NCI-H2081 treated with DMSO at 0.1 percent for 48 hours (cell line): ENCODE measurements at places on chromosomes 3 and 15.
A peak's percentile ranks its signal among the peaks of the same experiment; 100 is the strongest.

GRCh38 chr3:43606284-43606683 is 15.5 kb downstream of the ANO10 start:
- no peak for DNase-seq

DNA sequence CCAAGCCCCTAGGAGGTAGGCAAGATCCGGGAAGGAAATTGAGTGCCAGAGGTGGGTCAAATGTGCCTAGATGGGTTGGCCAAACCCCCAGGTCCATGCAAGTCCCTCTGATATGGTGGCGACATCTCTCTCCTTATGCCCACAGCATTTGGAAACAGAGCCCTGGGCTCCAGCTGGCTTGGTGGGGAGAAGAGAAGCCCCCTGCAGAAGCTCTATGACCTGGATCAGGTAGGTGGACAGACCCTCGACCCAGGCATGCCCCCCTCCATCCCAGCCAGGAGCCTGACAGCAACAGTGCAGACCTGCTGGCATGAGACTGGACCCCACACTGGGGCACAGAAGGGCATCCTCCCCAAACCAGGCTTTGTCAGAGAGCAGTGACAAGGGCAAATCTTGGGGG is 12.2 kb downstream of the CHST13 start:
- DNase-seq = no peak

GRCh38 chr15:51879555-51879954 is 50.1 kb downstream of the TMOD3 start:
- DNase-seq = no peak

GRCh38 chr3:52865994-52866393 is 31.2 kb upstream of the MUSTN1 start:
- DNase-seq = no peak

DNA sequence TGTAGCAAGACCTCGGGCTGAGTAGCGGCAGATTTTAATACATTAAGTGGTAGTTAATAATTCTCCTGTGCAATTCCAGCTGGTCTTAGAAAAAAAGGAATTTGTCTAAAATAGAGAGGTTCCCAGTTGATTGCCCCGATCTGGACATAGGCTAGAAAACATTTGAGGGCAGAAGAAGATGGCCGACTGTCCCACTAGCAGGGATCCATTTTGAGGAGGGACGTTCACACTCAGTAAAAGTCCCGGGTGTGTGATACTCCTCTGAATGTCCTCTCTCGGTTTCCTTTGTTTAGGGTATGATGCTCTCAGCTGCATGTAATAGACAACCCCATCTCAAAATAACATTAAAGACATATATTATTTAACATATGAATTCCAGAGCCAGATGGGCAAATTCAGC is 77.9 kb upstream of the OXTR start:
- no peak for DNase-seq

- no peak for DNase-seq
Observed at GRCh38 chr15:77838595-77838994, 205.9 kb upstream of the LINGO1 start.

DNA sequence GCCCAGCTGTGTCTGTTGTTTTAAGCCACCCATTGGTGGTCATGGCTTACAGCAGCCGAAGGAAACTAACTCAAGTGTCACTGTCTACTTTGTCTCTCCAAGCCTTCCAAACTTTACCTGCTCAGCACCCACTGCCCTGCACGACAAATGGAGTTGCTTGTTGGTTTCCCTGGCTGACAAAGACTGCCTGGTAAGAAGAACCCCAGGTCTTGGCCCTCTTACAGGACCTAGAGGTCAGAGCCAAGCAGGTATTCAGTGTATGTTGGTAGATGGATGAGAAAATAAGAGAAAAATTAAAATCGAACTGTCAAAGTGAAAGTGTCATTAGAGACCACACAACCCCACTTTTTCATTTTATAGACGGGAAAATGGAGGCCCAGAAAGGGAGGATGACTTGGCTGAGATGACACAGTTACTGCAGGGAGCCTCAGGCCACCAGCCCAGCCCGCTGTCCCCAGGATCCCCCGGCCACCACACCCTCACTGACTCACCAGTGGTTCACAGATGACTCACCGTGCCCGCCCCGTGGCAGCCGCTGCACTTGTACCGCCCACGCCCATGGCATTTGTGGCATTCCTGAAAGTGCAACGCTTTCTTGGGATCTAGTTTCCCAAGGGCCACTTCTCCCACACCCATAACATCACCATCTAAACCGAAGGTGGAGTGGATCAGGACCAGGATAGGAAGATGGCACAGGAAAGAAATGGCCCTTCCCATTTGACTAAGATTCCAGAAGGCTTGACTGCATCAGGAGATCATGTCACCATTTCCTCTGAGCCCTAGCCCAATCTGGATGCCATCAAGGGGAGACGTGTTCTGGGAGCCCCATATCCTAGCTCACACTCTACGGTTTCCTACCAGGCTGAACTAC is 15.2 kb downstream of the SSUH2 start:
- no peak for DNase-seq

DNA sequence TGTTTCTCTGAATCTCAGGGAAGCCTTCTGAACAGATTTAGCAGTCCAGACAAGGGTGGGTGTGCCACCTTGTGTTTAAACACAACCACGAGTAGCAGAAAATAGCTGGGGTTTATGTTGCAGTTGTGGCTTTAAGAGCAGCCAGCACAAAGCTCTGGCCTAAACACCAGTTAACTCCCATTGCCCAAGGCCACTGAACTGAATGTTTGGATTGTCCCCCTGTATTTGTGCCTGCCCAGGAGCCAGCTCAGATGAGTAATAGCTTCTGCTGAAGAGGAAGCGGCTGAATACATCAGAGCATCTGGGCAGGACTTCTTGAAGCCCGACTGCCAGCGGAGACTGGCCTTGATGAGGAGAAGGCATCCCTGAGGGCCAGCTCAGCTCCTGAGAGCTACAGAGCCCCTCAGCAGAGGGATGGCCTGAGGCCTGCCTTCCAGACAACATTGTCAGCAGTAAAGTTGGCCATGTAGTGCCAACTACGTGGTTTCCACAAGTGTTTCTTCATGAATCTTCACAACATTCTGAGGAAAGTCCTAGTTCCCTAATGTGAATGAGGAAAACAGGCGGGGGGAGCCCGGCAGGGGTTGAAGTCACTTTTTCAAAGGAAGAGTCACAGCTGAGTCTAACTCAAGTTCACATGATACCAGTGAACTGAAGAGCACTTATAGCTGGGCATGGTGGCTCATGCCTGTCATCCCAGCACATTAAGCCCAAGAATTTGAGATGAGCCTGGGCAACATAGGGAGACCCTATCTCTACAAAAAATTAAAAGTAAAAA is 65.8 kb upstream of the ZBTB38 start:
- no peak for DNase-seq

GRCh38 chr3:16072420-16073110 is 101.9 kb upstream of the GALNT15 start:
- DNase-seq = no peak

DNA sequence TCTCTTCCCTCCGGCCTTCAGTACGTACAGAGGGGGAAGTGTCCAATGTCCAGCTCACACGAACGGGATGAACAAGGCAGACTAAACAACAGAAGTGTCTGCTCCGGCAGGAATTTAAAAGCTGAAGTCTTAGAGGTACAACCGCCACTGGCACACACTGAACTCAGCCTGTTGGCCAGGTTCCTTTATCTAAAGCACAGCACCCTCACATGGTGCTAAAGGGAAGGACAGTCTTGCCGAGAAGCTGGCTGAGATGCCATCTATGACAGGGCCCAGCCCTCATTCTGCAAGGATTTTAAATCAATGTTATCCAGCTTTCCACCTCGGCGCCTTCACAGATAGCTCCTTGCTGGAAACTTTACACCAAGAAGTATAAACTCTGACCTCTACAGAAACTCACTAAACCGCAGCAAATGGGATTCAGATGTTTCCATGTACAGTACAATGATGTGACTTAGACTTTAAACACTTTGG is 2.8 kb downstream of the ADAMTS17 start:
- DNase-seq = peak; percentile 15

- no peak for DNase-seq
Observed at GRCh38 chr3:60325610-60326170, 925.6 kb downstream of the FHIT start.

DNA sequence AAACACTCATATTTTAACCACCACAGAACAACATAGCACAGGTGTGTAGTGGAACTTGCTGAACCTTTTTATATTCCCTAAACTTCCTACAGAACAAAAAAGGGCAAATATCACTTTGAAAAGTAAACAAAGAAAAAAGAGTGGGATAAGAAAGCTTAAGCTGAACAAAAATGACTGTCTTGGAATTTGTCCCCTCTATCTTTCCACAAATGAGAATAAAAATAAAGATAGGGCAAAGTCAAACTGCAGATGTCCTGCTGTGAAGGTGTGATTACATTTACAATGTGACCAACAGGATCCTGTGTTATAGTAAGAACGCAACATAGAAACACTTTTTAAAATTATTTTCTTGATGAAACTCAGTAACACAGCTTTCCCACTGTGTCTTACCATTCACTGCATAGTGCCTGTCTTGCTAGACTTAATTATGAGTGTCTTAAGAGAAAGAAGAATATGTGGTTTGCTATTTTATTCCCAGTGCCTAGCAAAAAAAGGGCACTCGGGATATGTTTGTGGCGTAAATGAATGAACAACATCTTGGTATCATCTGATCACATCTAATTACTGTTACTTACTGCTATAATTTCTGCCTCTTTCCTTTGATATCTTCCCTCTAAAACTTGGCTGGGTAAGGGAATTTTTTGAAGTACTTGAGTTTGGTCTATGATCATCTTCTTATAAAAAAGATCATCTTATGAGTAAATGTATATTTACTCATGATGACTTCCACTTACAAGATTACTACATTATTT is 67.5 kb downstream of the DENND4A start:
- no peak for DNase-seq

- DNase-seq = no peak
Observed at GRCh38 chr3:172466553-172467130, 18.4 kb upstream of the GHSR start.

- DNase-seq = no peak
Observed at GRCh38 chr3:99875581-99875928, 57.9 kb downstream of the CMSS1 start.

DNA sequence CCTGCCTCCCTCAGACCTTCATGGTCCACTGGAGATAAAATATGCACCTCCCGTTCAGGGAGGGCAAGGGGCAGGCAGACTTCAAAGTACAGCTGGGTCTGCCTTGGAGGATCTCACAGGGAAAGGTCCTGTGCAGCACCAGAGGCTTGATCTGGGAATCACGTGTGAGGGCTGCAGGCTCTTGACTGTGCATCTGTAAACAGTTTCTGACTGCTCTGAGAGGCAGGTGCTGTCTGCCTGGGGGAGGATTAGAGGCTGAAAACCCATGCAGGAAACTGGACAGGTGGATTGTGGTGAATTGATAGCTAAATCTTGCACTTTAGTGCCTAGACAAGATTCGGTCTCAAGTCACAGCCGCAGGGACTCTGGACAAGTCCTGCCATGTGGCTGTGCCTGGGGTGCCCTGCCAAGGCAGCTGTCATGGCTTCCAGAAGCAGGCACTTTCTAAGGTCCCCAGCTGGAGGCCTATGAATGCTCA is 239.3 kb downstream of the EPHB1 start:
- DNase-seq = no peak

- DNase-seq = no peak
Observed at GRCh38 chr3:149579838-149580542, 77.8 kb downstream of the WWTR1 start.

- no peak for DNase-seq
Observed at GRCh38 chr15:29749365-29750086, 72.7 kb downstream of the TJP1 start.

DNA sequence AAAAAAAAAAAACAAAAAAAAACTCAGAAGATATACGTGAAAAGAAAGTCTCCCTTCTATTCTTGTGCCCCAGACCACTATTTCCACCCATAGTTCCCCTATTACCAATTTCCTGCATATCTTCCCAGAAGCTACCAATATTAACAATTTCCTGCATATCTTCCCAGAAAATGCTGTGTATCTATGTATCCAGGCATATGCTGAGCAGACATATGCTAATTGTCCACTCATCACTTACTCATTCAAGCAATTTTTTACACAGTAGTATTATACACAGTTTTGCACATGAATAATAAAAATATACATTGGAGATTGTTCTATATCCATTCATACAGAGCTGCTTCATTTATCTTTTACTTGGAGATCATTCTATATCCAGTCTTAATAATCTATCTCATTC is 12.6 kb upstream of the SLMAP start:
- DNase-seq = no peak

- no peak for DNase-seq
Observed at GRCh38 chr15:68704496-68705021, 116.1 kb downstream of the ANP32A start.

GRCh38 chr3:75224412-75224811 is 439.7 kb upstream of the FRG2C start:
- no peak for DNase-seq

GRCh38 chr3:134956395-134956794 is 161.3 kb downstream of the EPHB1 start:
- no peak for DNase-seq

DNA sequence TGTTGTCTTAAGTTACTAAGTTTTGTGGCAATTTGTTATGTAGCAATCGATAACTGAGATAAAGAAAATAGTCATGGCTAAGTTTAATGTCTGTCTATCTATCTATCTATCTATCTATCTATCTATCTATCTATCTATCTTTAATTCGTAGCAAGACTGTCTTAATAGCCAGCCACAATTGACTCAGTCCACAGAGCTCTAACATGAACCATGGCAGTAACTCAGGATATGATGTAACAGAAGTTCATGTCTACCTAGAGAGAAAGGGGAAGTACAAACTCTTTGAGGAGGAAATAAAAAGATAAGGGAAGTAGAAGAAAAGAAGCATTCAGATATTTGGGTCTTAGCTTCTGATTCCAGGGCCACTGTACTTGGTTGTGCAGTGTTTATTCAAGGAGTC is 61.5 kb upstream of the FNDC3B start:
- DNase-seq = no peak

DNA sequence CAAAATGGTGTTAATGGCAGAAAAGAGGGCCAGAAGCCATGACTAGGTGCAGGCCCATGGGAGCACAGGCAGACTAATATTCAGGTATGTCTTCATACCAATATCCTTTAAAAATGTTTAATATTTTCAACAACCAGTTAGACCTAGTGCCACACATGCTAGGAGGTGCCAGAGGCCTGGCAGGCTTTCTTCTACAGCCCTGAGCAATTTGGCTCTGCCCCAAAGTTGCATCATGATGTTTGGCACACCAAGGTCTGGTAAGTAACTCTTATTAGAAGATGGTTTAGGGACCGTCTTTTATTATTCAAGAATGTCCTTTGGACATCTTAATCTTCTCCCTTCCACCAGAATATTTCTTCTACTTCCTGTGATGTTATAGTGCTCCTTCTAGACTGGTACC is 34.8 kb downstream of the MITF start:
- no peak for DNase-seq

DNA sequence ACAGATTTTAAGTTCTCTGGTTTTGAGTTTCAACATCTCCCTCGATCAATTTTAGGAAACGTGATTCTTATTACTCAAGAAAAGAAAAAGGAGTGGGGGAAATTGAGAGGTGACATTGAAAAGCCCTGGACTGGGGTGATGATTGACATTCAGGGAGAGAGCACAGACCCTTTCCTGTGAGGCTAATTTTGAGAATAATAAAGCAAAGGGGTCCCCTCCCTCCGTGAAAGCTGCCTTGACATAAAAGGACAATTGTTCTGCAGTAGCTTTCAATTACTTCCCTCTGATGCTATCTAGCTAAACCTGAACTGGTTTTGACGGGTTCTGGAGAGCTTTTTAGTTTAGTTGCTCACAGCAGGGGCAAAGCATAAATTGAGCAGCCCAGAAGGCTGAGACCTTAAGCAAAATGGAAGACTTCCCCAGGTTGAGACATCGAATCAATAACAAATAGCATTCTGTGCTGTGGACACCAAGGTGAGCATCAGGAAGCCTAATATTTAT is 14.4 kb upstream of the CMTM8 start:
- no peak for DNase-seq
